Natural killer cell treated with Interleukin-12 subunit alpha and Interleukin-12 subunit beta and Interleukin-15 and Interleukin-18, amount 100 ng/mL, for 72 hours (primary cell): ENCODE measurements at places on chromosomes 2 and 18. TPM values are rescaled to one million over a fixed set of nuclear protein-coding genes. Genes with fewer than 3 reads are reported as not detected.

Gene MPP4
- not detected for total RNA-seq

Gene REG3A
- total RNA-seq = not detected

Gene DSEL
- not detected for total RNA-seq

Gene CTIF
- total RNA-seq = 13.0 TPM

Gene LINC00305
- total RNA-seq = not detected

Gene FAP
- not detected for total RNA-seq

Gene CRYBA2
- not detected for total RNA-seq

Gene TRIM43
- not detected for total RNA-seq

Gene PHOSPHO2
- total RNA-seq = 2.6 TPM

Gene PLCL1
- total RNA-seq = 0.95 TPM

Gene CASP8
- total RNA-seq = 83.7 TPM

Gene ALPI
- total RNA-seq = not detected

Gene FHL2
- total RNA-seq = not detected

Gene GORASP2
- 99.0 TPM for total RNA-seq

Gene VSNL1
- not detected for total RNA-seq

Gene UGT1A10
- not detected for total RNA-seq

Gene ANKRD30B
- total RNA-seq = not detected

Gene INO80B
- total RNA-seq = 42.3 TPM

Gene SYT4
- total RNA-seq = not detected

Gene ABCG5
- not detected for total RNA-seq

Gene NAT8
- not detected for total RNA-seq

Gene SERPINB12
- total RNA-seq = not detected

Gene IL37
- not detected for total RNA-seq
